Forelimb muscle (tissue), 1 donor: ENCODE measurements at places on chromosomes 1 and 21. TPM values are rescaled to one million over a fixed set of nuclear protein-coding genes. Genes with fewer than 3 reads are reported as not detected.

Gene TTC24
- polyA plus RNA-seq = 0.32 TPM

Gene PADI2
- 111 TPM for polyA plus RNA-seq

Gene ZNF691
- polyA plus RNA-seq = 10.8 TPM

Gene KRTAP21-3
- not detected for polyA plus RNA-seq

Gene CTSS
- polyA plus RNA-seq = 9.9 TPM

Gene MFSD2A
- polyA plus RNA-seq = 0.96 TPM

Gene ETV3L
- not detected for polyA plus RNA-seq

Gene KLHDC7A
- polyA plus RNA-seq = not detected

Gene BARHL2
- polyA plus RNA-seq = not detected

Gene SPRR1A
- polyA plus RNA-seq = not detected

Gene BTF3L4
- polyA plus RNA-seq = 72.2 TPM

Gene ELF3
- polyA plus RNA-seq = 0.20 TPM

Gene TSSK3
- 2.9 TPM for polyA plus RNA-seq

Gene TCEA3
- polyA plus RNA-seq = 366 TPM

Gene ATP1A4
- 2.8 TPM for polyA plus RNA-seq

Gene TCHH
- 0.03 TPM for polyA plus RNA-seq

Gene CADM3
- 0.47 TPM for polyA plus RNA-seq

Gene C4BPB
- polyA plus RNA-seq = 0.18 TPM

Gene LRP8
- polyA plus RNA-seq = 5.9 TPM

Gene ARID4B
- 20.2 TPM for polyA plus RNA-seq

Gene RABGGTB
- 93.3 TPM for polyA plus RNA-seq

Gene CNR2
- polyA plus RNA-seq = 0.06 TPM

Gene NPR1
- polyA plus RNA-seq = 12.7 TPM

Gene WRAP73
- polyA plus RNA-seq = 10.4 TPM
